ENCODE measurements at places on chromosomes 1 and 21. TPM values are rescaled to one million over a fixed set of nuclear protein-coding genes. Genes with fewer than 3 reads are reported as not detected.

B3GALT2 gene
- not detected for total RNA-seq

ORC1 gene
- 23.6 TPM for total RNA-seq

KCNH1 gene
- 1.9 TPM for total RNA-seq

GJA9 gene
- total RNA-seq: not detected

GUCA2A gene
- total RNA-seq: not detected

GPR52 gene
- not detected for total RNA-seq

PRAMEF25 gene
- not detected for total RNA-seq

ZMYND12 gene
- total RNA-seq: 0.63 TPM

CR1 gene
- not detected for total RNA-seq

INAVA gene
- total RNA-seq: 53.3 TPM

LCE4A gene
- total RNA-seq: not detected

NLRP3 gene
- total RNA-seq: 0.02 TPM

TMPRSS15 gene
- not detected for total RNA-seq

OR10Z1 gene
- not detected for total RNA-seq

SPATA6 gene
- 2.2 TPM for total RNA-seq

CD1D gene
- not detected for total RNA-seq

COL11A1 gene
- 2.4 TPM for total RNA-seq

RAB25 gene
- total RNA-seq: not detected

FAM3B gene
- not detected for total RNA-seq

All from A549 treated with AZD2906 at 1 μM for 4 hours (cell line).